ENCODE measurements at places on chromosomes 3 and 15.

DNA sequence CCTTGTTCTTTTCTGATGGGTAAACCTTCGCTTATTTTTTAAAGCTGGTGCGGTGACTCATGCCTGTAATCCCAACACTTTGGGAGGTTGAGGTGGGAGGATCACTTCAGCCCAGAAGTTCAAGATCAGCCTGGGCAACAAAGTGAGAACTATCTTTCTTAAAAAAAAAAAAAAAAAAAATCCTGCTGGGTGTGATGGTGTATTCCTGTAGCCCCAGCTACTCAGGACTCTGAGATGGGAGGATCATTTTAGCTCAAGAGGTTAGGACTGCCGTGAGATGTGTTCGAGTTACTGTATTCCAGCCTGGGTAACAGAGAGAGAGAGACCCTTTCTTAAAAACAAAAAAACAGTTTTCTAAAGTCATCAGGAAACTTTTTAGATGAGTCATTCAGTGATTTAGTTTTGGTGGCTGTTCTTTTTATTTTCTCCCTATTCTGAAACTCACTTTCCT, 37.7 kb downstream of the SLMAP start:
- peak; percentile 66 for DNase-seq

DNA sequence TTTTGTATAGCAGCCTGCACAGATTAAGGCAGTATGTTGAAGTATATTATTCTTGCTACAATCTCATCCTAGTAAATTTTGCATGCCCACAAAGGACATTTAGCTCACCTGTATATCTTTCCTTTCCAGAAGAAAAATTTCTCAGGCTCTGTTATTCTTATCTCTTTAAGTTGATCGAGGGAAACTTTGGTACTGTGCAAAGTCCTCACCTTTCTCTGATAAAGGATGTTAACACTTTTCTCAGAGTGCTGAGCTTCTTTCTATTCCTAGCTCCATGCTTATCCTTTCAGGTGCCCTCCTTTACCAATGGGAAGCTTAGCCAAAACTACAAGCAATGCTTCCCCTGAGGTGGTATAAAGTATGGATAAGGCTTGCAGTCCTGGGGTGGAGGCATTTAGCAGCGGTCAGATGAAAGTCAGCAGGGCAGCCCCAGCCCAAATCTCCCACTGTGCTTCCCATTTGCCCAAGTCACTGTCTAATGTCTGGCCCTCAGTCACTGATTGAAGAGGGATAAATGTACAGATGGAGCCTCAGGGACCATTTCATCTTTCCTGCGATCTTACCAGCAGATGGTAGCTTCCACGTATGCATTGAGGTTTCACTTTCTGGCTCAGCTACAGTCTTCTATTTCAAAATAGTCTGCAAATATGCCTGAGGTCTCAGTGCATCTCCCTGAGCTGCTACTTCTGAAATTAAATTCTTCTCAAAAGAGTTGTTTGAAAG, 127.8 kb upstream of the P2RY1 start:
- no peak for DNase-seq

GRCh38 chr3:180855364-180855763, 57.1 kb upstream of the FXR1 start:
- DNase-seq, result no peak

DNA sequence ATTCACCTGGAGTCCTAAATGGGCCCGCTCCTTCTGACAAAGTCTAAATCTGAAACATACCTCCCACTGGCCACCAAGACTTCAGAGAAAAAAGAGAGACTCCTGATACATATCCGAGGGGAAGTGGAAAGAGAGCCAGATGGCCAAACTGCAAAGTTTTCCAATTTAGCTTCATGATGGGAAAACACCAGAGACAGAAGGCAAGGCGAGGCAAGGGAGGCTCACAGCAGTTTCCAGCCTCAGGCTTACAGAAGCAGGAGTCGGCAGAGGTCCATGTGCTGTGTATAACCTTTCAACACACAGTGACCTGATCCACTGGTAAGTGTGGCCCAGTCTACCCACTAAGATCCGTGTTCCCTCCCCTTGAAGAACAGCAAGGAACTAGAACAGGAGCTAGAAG, 29.9 kb upstream of the PDE8A start:
- no peak for DNase-seq

GRCh38 chr15:24772686-24773373, 97.3 kb downstream of the NPAP1 start:
- no peak for DNase-seq

GRCh38 chr3:116809208-116809607, 99.6 kb downstream of the TUSC7 start:
- DNase-seq, result no peak

GRCh38 chr3:9241956-9242355, 7.5 kb downstream of the SRGAP3 start:
- DNase-seq, result no peak

GRCh38 chr3:96450699-96451098, 363.7 kb upstream of the EPHA6 start:
- no peak for DNase-seq

- no peak for DNase-seq
These were observed 40.6 kb downstream of the FOXB1 start for GRCh38 chr15:60044636-60045270.

GRCh38 chr3:59641169-59641899, 591.5 kb upstream of the CFAP20DC start:
- DNase-seq, result peak; percentile 38

- DNase-seq, result peak; percentile 65
These were observed 95.1 kb upstream of the ZBED2 start for GRCh38 chr3:111690242-111690641.

- DNase-seq, result no peak
These were observed 177.4 kb upstream of the PPP2R3A start for GRCh38 chr3:135788146-135788545.

GRCh38 chr3:50201573-50202315, 3.3 kb upstream of the SLC38A3 start:
- no peak for DNase-seq

DNA sequence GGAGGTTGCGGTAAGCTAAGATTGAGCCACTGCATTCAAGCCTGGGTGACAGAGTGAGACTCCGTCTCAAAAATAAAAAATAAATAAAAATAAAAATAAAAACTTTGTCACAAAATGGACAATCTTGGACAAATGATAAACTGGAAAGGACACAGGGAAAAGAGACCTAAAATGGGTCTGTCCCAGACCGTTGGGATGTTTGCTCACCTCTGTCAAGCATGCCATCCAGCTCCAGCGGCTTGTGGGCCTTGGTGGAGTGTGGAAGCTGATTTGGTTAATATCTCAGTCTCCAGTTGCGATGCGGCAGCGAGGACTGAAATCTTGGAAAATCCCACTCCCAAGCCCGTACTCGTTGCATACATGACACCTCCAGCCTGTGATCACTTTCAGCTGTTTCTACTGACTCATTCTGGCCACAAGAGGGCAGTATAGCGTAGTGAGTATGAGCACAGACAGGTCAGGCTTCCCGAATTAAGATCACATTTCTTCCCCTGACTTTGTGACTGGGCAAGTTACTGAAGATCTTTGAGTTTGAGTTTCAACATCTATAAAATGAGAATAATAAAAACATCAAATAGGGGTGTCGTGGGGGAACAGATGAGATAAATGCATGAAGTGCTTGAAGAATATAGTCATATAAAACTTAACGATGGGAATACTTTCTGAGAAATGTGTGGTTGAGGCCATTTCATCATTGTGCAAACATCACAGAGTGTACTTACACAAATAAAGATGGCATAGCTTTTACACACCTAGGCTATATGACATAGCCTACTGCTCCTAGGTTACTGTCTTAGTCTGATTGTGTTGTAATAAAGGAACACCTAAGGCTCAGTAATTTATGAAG, 19.6 kb upstream of the MOBP start:
- peak; percentile 64 for DNase-seq

DNA sequence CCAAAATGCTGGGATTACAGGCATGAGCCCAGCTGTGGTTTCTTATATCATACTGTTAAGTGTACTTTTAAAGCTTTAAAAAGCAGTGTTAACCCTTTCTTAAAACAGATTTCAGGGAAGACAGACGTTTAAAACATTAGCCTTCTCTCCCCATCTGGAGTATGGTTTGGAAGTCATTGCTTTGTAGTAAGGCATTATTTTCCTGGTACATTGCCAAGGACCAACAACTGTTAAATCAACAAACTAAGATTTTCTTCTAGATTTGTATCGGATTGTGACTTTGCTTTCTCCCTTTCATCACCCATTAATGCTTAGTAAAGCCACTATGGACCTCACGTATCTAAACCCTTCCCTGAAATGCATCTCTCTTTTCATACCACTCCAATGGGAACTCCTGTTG, 50.5 kb downstream of the UBE2E1 start:
- DNase-seq, result no peak

GRCh38 chr15:88725305-88726210, 77.7 kb upstream of the ACAN start:
- DNase-seq, result no peak

DNA sequence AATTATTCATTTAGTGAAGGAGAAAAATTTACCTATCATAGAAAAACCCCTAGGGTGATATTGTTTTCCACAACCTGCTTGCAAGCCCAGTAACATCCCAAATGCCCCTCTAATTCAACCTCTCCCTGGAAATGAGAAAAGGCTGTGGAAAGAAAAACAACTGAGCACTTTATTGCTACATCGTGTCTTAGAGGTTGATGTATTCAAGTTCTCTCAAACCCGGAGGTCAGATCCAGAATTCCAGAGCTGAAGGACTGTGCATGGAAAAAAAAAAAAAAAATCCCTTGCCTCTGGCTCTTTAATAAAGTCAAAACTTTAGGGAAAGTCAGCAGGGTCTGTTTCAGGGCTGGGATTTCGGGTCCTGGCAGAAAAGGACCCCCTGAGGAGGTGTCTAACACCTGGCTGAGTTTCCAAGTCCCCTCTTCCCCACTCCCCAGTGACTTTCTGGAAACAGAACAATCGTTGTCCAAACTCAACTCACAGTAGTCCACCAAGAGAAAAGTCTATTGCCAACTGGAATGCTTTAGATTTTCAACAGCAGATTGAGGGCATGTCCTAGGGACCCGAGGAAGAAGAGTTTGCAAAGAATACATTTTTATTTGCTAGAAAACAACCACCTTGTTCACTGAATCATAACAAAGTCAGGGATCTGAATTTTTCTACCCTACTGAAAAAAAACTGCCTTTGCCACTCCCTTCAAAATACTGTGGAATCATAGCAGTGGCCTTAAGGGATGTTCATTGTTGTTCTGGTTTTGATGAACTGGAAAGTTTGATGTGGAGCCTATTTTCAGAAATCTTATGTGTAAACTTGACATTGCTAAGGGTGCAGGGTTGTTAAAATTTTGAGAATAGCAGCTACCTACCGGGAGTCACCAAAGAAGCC, 207.5 kb upstream of the ADAMTS9 start:
- no peak for DNase-seq

- DNase-seq, result no peak
These were observed 229.5 kb downstream of the TUSC7 start for GRCh38 chr3:116939091-116939490.

DNA sequence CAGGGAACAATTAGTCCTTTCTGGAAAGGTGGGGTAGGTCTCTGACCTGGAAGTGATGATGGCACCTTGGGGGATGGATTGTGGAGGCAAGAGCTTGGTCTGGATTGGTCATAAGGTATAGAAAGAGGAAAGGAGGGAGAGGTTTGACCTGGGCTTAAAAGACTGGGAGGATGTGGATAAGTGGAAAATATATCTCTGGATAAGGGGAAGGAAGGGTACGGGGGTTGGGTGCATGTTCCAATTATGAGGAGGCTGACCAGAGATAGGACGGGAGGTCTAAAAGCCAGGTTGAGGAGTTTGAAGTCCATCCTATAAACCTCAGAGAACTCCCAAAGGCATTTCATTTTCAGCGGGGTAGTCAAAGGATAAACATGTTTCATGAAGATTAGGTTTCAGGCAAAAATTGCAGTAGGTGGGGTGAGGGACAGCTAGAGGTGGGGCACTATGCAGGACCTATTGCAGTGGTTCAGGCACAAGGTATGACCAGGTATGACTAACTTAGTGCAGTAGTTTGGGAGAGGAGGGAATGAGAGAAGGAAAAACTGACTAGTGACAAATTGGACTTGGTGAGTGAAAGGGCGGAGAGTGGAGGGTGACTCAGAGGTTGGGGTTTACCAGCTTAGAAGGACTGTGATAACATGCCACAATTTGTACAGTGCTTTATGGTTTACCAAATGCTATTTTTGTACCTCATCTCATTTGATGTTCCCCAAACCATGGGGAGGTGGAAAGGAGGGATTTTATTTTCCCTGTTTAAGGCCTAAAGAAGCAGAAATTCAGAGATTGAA, 10.7 kb downstream of the PDE8A start:
- DNase-seq, result peak; percentile 86

DNA sequence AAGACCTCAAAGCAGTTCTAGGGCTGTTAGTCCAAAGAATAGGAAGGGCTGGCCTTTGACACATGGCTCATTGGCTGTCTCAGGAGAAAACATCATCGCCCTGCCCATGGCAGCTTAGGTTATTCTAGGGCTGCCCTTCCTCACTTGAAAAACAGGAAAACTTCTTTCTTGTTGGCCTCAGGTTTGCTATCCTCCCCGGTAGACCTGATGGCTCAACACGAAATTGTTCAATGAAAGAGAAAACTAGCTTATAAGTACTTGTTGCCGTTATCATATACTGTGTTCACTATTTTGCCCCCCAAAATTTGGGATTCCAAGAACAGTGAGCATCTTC, 602 bp upstream of the SLTM start:
- no peak for DNase-seq

DNA sequence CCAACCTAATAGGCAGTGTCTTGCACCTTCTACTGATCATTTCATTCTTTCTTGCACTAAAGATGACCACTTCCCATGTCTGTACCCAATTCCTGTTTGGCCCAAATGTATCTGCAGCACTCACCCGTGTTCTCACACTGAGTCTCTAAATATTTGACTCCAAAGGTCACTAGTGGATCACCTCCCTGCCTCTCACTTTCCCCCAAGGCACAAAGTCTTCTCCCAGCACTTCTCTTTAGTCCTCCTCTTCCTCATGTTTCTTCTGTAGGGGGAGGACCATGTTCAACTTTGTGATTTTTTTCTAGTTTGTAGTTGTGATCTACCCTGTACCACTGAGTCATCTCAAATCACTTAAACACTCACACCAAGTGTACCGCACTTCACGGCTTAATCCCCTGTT, 13.9 kb downstream of the NR1I2 start:
- no peak for DNase-seq

DNA sequence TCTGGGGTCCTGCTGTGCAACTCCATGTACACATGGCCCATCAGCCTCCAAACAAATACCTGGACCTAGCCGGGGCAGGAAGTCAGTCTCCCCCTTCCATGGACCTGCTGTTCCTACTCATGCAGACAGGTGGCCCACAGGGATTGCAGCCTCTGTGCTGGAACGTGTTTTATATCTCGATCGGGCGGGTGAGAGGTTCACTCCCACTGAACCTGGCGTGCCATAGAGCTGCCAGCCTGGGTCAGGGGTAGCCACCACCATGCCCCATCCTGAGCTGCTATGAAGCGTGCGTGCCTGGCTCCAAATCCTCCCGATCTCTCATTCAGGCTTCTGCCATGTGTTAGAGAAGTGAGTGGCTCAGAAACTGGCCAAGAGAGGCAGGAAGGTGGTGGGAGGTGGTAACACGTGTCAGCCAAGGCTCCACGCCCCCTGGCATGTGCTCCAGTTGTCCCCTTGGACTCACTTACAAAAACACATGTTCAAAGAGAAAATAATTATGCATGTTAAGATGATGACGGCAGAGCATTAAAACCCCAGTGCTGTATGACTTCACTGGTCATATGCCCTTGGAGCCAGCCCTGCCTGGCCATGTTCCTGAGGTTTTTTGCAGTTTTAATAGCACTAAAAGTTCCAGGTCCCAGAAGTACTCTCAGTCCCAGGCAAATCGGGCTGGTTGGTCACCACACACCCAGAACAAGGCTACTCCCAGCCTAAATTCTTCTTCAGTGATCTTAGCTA, 30.6 kb downstream of the CTSH start:
- peak; percentile 59 for DNase-seq

GRCh38 chr3:107258300-107258699, 118.9 kb upstream of the CCDC54 start:
- DNase-seq, result no peak

GRCh38 chr3:47629770-47630169, 51.1 kb upstream of the CSPG5 start:
- DNase-seq, result no peak

Measured in NCI-H226 (cell line).